ENCODE measurements at places on chromosomes 13 and 19.

DNA sequence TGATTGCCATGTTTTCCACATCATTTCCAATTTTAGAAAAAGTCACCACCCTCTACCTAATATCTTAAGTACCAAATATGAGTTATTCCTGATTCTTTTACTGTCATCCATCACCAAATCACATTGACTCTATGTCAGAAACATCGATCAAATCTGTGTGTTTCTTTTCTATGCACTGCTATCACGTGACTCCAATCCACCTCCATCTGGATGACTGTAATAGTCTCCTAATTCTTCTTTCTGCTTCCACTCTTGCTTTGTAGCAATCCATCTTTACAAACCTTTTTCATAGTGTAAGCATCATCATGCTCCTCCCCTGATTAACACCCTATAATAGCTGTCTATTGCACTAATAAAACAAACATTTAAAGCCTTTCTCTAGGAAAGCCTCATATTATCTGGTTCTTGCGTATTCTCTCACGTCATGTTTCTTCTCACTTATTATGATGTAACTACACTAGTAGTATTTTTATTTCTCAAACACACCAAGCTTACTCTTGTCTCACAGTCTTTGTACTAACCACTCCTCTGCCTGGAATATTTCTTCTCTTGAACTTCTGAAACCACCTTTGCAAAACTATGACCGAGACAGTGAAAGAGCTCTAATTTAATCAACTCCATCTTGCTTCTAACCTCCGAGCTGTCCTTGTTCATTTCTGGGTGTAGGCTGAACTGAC lies 10.7 kb upstream of the FPR3 start:
- no peak for DNase-seq

GRCh38 chr19:12647490-12648071 lies 19.0 kb downstream of the MAN2B1 start:
- no peak for DNase-seq

DNA sequence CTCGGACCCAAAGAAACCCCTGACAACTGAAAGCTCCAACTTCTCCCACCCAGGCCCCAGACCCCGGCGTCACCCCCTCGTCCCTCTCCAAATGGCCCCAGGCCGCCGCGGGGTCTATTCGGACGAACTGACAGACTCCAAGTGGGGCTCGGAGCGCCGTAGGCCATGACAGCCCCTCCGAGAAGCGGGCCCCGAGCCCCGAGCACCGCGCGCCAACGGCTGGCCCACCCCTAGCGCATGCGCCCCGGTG lies 360 bp downstream of the DDX39A start:
- DNase-seq, result no peak

- no peak for DNase-seq
These were observed 279.8 kb downstream of the DNAJC15 start for GRCh38 chr13:43303033-43303729.

DNA sequence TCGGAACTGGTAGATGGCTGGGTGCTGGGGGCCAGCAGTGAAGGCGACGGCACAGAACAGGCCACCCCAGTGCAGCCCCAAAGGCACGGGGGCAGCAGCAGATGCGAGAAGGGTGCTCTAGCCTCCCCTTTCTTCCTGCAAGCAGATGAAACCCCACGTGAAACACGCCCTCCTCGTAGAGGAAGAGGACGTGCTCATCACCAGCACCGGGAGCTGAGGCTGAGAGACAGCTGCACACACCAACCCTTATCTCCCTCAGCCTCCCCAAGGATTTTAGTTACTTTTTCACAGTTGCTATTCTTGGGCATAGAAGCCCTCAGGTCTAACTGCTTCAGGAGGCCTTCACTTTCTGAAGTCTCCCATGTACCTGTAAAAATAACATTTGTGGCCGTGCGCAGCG lies 11.9 kb downstream of the ZNF787 start:
- DNase-seq, result no peak

- no peak for DNase-seq
These were observed 9.9 kb upstream of the SERPINE3 start for GRCh38 chr13:51329606-51330005.

GRCh38 chr19:42412227-42412626 lies 15.0 kb downstream of the LIPE start:
- no peak for DNase-seq

GRCh38 chr19:3096267-3096901 lies 2.2 kb downstream of the GNA11 start:
- no peak for DNase-seq

- no peak for DNase-seq
These were observed 163.4 kb downstream of the PCDH20 start for GRCh38 chr13:61252213-61252612.

DNA sequence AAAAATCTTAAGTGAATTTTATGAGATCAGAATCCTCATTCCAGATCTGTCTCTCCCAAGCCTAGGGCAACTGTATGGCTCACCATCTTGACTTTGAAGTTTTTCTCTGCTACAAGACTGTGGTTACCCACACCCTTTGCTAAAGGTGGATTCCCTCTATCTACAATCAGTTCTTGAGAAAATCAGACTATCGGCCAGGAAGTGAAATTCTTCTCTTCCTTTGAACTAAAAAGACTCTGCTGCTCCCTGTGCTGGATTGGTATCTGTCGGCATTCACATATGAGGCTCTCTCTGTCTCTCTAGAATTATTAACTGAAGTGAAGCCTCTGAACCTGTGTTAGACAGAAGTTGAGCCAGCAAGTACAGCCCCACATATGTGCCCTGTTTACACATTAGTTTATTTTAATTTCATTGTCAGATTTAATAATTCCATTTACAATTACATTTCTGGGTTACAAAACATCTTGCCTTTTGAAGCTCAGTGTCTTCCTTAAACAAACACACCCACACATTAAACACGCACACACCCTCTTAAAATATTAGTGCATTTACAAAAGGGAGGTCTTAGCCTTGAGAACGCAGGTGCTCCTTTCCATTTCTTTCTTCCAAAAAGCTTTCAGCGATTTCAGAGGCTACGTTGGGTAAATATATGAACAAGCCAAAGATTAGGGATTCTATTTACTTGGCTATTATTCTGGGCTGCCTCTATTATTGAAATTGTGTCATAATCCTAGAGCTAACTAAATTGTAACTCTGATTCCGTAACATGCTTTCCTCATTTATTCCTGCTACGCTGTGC lies 145.7 kb downstream of the MIPEP start:
- DNase-seq, result no peak

GRCh38 chr13:98686270-98686669 lies 66.2 kb downstream of the SLC15A1 start:
- DNase-seq, result no peak

GRCh38 chr19:5293612-5294378 lies 46.8 kb downstream of the PTPRS start:
- DNase-seq, result no peak

GRCh38 chr19:1275976-1276627 lies 772 bp downstream of the FAM174C start:
- no peak for DNase-seq

- DNase-seq, result no peak
These were observed 1.4 kb downstream of the HNRNPUL1 start for GRCh38 chr19:41265395-41266153.

- no peak for DNase-seq
These were observed 10.5 kb upstream of the B3GNT3 start for GRCh38 chr19:17784201-17785008.

DNA sequence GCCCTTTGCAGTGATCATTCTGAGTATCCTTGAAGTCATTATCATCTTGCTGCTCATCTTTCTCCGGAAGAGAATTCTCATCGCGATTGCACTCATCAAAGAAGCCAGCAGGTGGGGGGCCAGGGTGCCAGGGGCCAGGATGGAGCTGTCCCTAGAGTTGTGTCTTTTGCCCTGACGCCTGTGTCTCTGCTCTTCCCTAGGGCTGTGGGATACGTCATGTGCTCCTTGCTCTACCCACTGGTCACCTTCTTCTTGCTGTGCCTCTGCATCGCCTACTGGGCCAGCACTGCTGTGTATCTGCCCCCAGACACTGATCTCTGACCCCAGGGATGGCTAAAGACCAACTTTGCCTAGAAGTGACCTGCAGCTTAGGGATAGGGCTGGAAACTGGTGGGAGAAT lies 9.6 kb downstream of the SLC44A2 start:
- DNase-seq, result no peak

DNA sequence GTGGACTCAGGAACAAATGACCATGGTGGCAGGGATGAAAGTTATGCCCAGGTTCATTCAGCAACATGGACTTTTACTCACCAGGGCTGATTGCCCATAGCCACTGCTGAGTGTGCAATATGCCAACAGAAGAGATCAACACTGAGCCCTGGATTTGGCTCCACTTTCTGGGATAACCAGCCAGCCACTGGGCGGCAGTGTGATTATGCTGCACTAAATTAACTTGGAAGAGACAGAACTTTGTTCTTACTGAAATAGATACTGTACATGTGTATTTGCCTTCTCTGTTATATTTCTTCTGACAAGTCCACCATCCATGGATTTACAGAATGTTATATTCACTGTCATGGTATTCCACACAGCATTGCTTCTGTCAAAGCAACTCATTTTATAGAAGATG lies 257.4 kb downstream of the TDRD3 start:
- DNase-seq, result no peak

- no peak for DNase-seq
These were observed 36.7 kb upstream of the C13orf46 start for GRCh38 chr13:114010401-114011101.

- DNase-seq, result no peak
These were observed 4.4 kb upstream of the SRRM5 start for GRCh38 chr19:43607238-43608205.

GRCh38 chr19:38425810-38426466 lies at the start of gene RASGRP4:
Gene RASGRP4, minus strand, starts transcription at chr19:38426219. Its CDS starts 128 bp downstream, at chr19:38426091.
- DNase-seq, result no peak

DNA sequence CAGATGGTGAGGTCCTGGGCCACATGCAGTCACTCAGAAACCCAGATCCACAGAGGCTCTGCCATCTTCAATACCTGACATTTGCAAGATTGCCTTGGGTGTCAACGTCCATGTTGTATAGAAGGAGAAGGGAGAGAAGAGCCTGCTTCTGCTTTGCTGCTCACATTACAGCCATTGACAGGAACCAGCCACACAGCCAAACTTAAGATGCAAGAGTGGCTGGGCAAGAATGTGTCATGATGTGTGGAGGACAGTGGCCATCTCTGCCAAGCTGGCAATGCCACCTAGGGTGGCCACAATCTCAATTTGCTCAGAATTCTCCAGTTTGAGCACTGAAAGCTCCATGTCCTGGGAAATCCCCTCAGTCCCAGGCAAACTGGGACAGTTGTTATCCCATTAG lies 25.9 kb upstream of the SERPINE3 start:
- no peak for DNase-seq

DNA sequence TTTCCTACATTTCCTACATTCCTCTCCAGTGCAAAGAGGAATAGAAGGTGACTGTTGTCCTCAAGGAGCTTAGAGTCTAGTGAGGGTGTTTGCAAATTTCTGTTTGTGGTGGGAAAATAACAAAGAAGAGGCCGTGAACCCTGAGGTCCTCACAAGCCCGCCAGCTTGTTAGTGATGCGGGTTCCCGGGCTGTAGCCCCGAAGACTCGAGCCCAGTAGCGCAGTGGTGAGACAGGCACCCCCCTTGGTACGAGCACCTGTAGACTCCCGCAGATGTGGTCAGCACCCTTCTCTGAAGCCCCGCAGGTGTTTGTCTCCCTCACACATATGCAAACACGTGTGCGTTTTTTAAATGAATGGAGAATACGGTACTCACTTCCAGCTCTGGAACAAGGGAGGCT lies 26.5 kb upstream of the SPACA7 start:
- DNase-seq, result no peak

DNA sequence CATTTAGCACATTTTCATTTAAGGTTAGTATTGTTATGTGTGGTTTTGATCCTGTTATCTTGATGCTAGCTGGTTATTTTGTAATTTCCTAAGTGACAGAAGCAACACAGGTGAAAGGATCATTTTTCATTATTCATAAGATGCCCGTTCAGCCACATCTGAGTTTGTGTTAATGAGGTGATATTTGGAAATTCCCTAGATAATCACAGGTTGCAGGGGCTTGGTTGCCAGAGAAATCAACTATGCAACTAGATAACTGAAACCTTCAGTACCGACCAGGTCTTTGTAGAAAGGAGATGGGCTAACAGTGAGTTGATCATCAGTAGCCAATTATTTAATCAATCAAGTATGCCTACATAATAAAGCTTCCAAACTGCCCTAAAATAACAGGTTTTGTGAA lies 121.3 kb upstream of the UFM1 start:
- no peak for DNase-seq

DNA sequence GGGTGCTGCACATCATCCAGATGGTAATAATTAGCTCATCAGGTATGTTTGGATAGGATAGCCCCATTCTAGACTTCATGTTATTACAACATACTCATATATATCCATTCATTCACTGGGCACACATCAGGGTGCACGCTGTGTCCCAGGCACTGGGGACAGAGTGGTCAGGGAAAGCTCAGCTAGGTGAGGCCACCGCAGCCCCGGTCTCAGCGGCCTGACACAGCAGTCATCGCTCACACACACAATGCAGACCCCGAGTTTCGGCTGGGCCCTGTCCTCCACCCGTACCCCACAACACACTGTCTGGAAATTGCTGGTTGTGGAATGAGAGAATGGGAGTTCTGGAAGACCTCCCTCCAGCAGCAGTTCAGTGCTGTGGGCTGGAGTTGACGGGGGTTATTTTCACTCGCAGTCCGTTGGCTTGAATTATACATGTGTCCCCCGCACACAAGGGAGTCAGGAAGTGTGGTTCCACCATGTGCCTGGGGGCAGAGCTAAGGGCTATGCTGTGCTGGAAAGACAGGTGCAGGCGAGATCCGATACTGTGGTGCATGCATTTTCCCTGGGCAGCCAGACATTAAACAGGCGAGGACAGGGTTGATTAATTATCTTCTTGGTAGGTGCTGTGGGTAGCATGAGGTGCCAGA lies 257.6 kb downstream of the TEX29 start:
- no peak for DNase-seq

GRCh38 chr13:35675651-35676050 lies 199.2 kb upstream of the MAB21L1 start:
- no peak for DNase-seq

DNA sequence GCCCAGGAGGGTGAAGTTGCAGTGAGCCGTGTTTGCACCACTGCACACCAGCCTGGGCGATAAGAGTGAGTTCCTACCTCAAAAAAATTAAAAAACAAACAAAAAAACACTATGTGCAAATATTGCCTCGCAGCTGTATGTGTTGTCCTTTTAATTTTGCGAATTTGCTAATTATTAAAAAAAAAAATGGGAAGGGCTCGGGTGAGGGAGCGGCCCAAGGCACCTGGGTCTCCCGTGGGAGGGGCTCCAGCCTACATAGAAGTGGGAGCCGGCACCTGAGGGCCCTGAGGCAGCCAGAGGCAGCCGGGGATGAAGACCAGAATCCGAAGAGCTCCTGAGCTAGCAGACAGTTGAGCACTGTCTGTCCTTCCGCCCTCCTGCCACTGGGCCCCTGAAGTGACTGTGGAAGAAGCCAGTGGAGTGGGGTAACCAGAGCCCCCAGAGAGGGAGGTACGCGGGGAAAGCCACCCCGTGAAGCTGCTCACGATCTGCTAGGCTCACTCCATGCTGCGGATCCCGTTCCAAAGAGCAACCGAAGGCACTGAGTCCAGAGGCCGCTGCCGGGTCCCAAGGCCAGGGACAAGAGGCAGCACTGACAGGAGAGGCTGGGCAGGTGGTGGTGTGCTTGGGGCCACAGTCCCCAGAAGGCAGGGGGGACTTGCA lies 6.5 kb downstream of the IZUMO4 start:
- no peak for DNase-seq

- no peak for DNase-seq
These were observed 4.2 kb upstream of the LRRC25 start for GRCh38 chr19:18401580-18402112.

- no peak for DNase-seq
These were observed 9.2 kb downstream of the RCN3 start for GRCh38 chr19:49536921-49537462.

GRCh38 chr13:102598061-102598460 lies 1.3 kb downstream of the TPP2 start:
- no peak for DNase-seq

Measured in GM12878 (cell line).